ENCODE measurements at places on chromosomes 7 and 10.

DNA sequence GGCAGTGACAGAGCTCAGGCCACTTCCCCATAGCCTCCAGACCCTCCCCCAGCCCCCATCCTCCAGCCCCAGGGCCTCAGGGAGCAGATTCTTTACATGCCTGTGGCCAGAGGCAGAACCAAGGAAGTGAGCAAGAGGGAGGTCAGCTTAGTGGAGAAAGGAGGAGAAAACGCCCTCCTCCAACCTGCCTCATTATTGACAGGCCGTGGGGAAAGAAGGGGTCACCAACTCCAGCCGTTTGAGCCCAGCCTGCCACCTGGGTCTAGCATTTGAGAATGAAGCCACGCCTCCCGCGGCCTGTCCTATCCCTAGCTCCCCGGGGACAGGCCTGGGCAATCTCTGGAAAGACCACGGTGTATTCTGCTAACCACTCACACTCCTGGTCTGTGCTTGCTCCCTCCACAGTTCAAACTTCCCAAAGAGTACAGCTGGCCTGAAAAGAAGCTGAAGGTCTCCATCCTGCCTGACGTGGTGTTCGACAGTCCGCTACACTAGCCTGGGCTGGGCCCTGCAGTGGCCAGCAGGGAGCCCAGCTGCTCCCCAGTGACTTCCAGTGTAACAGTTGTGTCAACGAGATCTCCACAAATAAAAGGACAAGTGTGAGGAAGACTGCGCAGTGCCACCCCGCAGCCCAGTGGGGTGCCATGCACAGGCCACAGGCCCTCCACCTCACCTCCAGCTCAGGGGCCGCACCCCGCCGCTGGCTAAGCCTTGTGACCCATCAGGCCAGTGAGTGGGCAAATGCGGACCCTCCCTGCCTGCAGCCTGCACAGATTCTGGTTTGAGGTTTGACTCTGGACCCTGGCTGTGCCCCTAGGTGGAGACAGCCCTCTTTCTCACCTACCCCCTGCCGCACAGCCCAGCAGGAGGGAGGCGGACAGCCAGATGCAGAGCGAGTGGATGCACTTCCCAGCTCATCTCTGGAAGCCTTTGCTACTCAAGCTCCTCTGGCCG lies 14.3 kb upstream of the TRIM8 start:
- no peak for DNase-seq

GRCh38 chr7:22052674-22053365 lies 107.1 kb upstream of the CDCA7L start:
- no peak for DNase-seq

- DNase-seq = no peak
Measured at GRCh38 chr10:47261121-47261520, 38.9 kb upstream of the GDF10 start.

DNA sequence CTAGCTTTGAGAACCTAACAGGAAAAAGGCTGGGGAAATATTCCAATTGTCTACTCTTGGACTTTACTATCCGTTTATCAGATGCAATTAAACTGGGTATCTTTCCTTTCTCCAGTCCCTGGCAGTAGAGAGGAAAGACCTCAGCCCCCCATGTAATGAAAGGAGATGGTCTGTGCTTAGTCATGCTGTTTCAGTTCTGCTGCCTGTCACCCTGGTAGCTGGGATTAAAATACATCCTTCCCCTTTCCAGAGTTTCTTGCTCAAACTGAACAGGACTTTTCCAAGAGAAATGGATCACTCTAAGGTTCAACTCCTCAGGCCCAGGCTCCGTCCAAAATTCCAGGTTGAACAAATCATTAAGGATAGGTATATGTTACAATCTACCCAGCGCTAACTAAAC lies 202.9 kb downstream of the PTEN start:
- no peak for DNase-seq

DNA sequence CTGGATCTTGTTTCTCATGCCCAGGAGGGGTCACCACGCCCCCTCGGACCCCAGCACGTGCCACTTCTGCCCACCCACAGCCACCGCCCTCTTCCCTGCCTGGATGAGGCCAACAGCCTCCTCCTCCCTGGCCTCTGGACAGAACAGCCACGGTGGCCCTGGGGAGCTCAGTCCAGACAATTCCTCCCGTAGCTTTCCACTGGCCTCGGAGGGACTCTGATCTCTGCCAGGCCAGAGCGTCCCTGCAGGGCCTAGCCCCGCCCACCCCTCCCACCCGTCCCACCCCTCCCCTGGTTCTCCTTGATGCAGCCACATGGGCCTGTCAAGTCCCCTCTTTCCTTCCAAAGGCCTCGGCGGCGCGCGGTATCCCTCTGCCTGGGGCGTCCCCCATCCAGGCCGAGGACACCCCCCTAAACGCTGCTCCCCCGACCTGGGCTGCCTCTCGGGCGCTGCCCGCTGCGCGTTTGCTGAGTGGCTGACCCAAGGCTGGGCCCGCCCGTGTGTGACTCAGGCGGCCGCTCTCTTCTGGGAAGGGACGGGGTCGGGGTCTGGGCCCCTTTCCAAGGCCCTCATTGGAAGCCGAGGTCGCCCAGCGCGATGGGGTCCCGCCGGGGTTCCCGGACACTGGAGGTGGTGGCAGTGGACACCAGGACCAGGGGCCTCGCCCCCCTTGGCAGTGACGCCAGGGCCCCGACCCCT lies 557 bp downstream of the TMEM120A start:
- no peak for DNase-seq

GRCh38 chr7:47228386-47229014 lies 353.4 kb downstream of the TNS3 start:
- DNase-seq = no peak

- DNase-seq = no peak
Measured at GRCh38 chr7:149281508-149282330, 19.7 kb downstream of the ZNF783 start.

DNA sequence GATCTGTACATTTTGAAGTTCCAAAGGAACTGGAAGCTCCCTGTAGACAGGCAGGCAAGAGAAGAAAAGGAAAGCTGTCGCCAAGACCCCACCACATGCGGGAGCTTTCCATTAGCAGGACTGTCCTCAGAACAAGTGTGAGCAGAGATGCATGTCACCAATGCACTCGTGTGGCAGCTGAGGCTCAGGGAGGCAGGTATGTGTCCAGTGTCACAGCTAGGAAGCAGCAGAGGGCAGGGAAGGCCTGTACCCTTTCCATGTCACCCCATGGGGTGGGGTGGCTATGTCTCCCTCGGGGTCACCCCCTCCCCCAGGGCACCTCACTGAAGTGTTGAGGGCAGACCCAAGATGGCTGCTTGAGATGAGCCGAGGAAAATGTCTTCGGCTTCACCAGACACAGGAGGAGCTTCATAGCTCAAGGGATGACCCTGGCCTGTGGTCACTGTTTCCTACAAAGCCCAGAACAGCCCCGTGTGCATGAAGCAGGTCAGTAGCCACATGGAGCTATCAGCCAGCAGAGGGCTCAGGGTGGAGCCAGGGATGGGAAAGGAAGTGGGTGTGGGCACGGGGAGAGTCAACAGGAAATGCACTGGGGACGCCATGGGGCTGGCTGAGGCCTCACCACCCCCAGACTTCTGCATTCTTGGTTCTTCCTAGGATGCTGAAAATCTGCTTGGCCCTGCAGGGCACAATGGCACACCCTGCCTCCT lies 96.6 kb downstream of the FAM53B start:
- DNase-seq = peak; percentile 41

GRCh38 chr10:49108656-49109055 lies 6.7 kb downstream of the VSTM4 start:
- no peak for DNase-seq
